SK-N-SH (cell line): ENCODE measurements at places on chromosomes 16 and 17.

DNA sequence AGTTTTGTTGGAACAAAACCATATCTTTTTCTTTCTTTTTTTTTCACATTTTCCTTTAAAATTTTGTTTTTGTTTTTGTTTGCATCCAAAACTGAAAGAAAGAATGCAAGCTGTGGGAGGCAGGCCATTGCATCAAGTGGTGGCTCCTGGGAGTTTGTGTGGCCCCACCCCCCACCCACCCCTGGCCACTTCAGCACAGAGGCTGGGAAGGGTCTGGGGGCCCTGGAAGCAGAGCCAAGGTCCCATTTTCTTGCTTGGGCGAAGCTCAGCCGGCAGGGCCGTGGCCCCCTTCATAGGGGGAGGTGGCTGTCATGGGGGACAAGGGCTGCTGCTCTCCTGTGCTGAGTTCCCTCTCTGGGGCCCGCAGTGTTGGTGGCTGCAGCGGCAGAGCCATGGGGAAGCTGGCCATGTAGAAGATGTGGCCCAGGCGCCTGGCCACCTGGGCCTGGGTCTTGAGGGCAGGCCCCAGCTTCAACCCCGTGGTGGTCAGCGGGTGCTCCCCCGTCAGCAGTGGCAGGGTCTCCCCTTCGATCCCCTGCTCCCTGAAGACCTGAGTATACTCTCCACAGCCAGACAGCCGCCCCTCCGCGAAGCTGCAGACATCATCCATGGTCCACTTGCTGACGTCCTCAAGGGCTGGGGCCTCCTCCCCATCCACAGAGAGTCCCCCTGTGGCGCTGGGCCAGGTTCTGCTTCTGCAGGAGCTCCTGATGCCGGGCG lies 19.8 kb downstream of the PAFAH1B1 start:
- DNase-seq: peak; percentile 12

GRCh38 chr16:59295993-59296736 lies 562.0 kb upstream of the GOT2 start:
- no peak for DNase-seq

GRCh38 chr17:36862116-36862920 lies 75.0 kb upstream of the LHX1 start:
- DNase-seq: peak; percentile 62

DNA sequence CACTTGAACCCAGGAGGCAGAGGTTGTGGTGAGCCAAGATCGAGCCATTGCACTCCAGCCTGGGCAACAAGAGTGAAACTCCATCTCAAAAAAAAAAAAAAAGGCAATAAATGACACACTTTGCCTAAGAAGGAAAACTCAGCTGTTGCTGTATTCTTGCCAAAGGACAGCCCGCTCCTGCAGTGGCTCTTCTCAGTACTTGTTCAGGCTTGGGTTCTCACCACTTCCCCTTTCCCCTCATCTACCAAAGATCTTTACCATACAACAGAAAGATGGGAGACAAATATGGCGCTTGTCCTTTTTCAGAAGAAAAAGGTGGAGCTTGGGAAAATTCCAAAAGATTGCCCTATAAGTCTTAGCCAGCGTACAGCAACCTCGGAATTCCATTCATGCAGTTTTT lies 58.5 kb downstream of the MYH13 start:
- no peak for DNase-seq

DNA sequence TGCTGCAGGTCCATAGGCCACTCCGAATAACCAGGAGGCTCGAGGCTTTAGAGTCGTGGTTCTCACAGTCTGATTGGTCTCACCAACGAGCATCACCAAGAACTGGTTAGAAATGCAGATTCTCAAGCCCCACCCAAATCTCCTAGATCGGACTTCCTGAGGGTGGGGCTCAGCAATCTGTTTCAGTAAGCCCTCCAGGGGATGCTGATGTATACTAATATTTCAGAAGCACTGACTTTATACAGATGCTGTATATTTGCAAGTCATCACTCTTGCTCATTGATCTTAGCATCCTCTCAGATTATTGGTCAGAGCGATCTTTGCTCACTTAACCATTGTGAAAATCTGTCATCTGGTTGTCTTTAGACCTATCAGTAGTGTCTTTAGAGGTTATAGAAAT lies 4.4 kb upstream of the VAC14 start:
- no peak for DNase-seq

DNA sequence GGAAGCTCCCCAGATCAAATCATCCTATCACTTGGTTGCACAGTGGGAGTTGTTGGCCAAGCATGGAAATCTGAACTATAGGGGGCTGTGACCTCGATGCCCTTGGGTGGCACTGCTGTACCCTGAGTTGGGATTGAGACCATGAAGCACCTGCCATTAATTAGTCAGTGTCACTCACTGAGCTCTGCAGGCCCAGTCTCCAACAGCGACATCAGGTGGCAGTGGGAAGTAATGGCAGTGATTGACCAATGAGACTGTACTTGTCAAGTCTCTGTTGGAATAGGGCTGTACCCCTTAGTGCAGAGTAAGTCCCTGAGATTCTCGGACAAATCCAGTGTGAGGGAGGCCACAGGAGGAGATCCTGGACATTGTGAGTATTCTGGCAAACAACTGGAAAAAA lies 118.0 kb upstream of the RPL38 start:
- DNase-seq: no peak

- DNase-seq: peak; percentile 40
These were observed 15.3 kb upstream of the RPTOR start for GRCh38 chr17:80529104-80529903.

- DNase-seq: no peak
These were observed 18.5 kb upstream of the TERF2 start for GRCh38 chr16:69404275-69404805.

DNA sequence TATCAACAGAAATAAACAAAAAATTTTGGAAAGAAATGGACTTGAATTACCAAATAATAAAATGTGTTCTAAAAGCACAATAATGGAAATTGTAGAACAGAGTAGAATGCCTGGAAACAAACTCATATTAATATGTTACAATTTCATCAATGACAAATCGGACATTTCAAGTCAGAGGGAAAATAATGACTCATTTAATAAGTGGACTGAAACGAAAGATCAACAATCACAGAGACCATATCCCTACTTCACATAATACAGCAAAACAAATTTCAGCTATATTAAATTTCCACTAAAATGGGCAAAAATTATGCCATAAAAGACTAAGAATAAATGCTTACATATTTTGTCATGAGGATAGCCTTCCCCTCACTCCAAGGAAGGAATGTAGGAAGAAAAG lies 25.7 kb downstream of the CDYL2 start:
- no peak for DNase-seq

GRCh38 chr17:17275971-17276370 lies 5.1 kb downstream of the COPS3 start:
- no peak for DNase-seq

DNA sequence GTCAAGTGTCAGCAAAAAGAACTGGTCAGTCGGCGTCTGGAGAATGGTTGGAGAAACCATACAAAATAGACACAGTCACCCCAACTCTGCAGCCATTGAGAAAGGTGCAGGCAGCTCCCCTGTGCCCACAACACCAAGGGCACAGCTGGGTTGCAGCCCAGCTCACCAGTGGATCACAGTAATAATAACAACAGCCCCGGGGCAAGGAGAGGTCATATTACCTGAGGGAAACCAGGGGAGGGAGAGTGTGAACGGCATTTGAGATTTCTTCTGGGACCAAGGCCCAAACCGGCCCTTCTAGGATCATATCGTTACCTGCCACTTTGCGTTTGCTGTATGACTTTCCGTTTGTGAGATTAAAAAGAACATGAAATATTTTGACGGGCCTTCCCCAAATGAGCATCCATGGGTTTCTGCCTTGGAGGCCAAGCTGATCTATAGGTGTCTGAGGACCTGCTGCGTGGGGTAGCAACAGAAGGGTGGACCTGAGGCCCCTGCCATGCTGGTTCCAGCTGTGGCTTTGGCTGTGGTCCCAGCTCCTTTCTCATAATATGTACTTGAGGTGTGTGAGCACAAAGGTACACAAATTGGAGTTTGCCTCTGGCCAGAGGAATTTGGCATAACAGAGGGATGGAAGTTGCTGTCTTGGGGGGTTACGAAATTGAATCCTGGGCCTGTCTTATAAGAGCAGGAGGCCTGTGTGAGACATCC lies 154.6 kb downstream of the CMIP start:
- no peak for DNase-seq
